Stimulated activated CD8-positive, alpha-beta memory T cell treated with anti-CD3 and anti-CD28 coated beads, Interleukin-7, amount 100 ng/mL, for 1 hour (primary cell): ENCODE measurements at places on chromosomes 2 and 18.

- DNase-seq: no peak
Measured at GRCh38 chr2:8296306-8296705, 385.6 kb upstream of the ID2 start.

- no peak for DNase-seq
Measured at GRCh38 chr2:215019085-215019484, 119.3 kb downstream of the ABCA12 start.

DNA sequence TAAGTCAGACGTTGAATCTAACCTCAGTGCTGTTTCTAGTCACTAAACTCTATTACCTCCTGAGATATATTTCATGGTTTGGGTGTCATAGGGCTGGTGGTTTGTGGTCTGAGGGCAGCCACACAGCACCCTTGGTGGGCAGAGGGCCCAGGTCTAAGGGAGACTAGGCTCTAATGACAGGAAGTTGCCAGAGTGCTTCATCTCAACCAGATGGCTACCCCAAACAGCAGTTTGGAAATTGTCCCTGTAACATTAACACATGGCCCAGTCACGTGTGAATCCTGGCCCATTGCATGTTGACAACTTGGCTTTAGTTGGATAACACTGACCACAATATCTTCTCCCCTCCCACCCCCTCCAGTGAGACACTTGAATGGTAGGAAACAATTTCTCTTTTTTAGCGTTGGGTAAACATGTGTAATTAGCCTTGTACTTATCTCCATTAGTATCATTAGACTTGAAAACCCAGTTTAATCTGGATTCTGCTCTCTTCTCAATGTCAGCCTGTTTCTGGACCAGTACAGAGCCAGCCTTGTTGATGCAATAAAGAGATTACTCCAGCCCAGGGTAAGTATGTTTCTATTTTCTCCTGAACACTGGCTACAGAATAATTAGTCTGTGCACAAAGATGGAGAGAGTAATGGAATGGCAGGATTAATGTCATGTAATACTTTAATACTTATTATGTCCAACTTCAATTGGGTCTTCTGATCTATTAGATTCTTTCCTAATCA, 187.8 kb upstream of the SIX3 start:
- no peak for DNase-seq

- DNase-seq: no peak
Measured at GRCh38 chr18:51234117-51235008, 36.9 kb upstream of the MEX3C start.

GRCh38 chr2:8699839-8700238, 18.0 kb downstream of the ID2 start:
- DNase-seq: no peak

GRCh38 chr2:25479761-25480160, 138.0 kb upstream of the DNMT3A start:
- DNase-seq: no peak

GRCh38 chr2:75703589-75704287, 7.0 kb downstream of the GCFC2 start:
- DNase-seq: no peak

DNA sequence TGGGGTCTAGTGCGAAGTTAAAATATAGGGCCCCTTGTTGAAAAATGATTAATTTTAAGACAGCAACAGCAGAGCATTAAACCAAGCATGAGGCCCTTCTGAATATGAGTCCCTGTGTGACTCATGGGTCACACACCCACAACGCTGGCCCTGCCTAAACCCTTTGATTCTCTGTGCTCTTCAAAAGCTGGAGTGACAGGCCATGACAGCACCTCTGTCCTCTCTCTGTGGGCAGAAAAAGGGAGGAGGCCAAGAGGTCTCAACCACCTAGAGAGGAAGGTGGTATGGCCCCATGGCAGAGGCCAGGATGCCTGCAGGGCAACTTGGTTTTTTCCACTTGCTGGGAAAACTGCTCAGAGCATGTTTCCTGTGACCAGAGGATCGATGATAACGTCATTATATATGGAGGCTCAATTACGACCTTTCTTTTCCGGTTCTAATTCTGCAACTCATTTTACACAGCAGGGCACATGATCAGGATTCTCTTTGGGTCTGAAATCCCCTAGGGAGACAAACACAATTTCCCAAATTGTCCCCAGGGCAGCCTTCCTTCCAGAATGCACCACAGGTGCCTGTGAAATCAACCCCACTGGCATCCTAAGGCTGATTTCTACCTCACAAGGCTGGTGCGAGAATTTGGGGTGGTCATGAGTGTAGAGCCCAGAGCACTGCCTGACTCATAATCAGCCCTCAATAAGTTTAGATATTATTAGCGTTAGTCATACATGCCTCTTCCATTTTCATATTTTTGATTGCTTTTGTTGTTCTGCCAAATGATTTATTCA, 102.0 kb upstream of the PPP1CB start:
- DNase-seq: no peak

DNA sequence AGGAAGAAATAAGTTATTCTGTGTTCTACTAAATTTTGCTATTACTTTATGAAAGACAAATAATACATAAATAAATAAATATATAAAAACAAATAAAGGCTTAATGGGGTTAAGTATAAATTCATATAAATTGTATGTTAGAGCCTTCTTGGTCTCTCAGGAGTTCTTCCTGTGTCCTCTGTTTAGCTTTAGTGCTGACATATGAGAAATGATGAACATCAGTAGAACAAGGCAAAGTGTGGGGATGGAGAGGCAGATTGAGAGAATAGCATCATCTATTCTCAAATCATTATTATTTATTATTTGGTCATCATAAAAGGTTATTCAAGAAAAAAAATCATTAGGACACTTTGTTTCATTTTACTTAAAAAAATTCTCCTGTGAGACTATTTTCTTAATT, 468.1 kb upstream of the CHST9 start:
- no peak for DNase-seq

- no peak for DNase-seq
Measured at GRCh38 chr18:70936160-70936559, 647.3 kb downstream of the SOCS6 start.

- no peak for DNase-seq
Measured at GRCh38 chr2:953975-954686, 3.5 kb downstream of the SNTG2 start.

DNA sequence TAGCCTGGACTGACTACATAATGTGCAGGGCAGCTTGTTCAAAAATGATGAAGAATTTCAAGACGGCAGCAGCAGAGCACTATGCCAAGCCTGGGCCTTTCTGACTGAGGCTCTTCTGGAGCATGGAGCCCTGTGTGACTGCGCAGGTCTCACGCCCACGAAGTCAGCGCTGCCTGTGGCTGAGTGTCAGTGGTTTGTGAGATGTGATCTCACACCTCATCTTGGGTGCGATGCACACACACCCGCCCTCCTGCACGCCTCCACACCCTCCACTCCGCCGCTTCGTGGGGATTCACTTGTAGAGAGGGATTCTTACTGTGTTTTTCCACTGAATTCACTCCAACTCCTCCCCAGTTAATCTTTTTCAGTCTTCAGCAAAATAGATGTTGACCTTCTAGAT, 103.9 kb downstream of the VIT start:
- peak; percentile 26 for DNase-seq

GRCh38 chr2:166764216-166764615, 124.1 kb upstream of the XIRP2 start:
- no peak for DNase-seq

DNA sequence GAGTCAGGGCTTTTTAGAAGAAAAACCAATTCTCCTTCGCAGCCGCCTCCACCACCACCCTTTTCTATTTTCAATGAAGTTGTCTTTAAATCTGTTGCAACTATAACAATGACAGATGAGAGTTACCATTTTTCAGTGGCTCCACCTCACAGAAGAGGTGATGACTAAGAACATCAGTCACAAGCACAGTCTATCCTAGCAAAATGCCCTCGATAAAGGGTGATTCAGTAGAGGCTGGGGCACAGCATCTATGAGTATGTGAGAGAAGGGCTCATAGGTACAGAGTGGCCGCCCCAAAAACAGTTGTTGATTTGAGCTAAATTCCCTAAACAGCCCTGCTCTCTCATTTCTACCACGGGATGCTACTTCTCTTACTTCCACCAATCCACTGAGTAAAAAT, 310.8 kb upstream of the MGAT5 start:
- no peak for DNase-seq

DNA sequence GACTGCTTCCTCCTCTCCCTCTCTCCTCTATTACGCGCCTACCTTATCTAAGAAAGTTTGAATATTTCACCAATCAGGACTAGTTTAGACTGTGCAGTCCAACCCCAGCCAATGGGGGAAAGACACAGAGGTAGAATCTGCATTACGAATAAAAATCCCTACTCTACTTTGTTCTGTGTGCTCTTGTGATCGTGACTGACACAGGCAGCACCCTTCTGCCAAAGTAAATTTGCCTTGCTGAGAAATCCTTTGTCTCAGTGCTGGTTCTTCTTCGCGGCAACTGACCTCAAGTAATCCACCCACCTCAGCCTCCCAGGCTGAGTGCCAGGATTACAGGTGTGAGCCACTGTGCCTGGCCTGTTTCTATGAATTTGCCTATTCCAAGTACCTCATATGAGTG, 8.6 kb upstream of the CDCA7 start:
- DNase-seq: no peak

DNA sequence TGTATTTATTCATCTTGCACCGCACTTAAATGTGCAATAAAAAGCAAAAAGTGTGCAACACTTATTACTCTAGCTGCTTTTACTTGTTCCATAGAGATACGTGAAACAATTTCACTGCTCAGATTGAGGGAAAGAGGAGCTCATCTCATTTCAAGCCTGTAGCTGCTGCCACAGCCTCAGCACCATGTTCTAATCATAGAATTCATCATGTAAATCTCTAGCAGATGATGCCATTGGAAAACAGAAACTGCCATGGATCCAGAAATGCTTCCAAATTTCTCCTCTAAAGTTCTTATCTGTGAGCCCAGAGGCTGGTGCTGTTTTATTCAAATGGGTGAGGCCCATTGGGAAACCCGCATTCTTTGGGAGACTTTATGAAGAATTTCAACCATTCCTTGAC, 2.0 kb downstream of the CDC42EP3 start:
- no peak for DNase-seq

GRCh38 chr18:57050310-57050949, 96.5 kb upstream of the BOD1L2 start:
- DNase-seq: no peak

DNA sequence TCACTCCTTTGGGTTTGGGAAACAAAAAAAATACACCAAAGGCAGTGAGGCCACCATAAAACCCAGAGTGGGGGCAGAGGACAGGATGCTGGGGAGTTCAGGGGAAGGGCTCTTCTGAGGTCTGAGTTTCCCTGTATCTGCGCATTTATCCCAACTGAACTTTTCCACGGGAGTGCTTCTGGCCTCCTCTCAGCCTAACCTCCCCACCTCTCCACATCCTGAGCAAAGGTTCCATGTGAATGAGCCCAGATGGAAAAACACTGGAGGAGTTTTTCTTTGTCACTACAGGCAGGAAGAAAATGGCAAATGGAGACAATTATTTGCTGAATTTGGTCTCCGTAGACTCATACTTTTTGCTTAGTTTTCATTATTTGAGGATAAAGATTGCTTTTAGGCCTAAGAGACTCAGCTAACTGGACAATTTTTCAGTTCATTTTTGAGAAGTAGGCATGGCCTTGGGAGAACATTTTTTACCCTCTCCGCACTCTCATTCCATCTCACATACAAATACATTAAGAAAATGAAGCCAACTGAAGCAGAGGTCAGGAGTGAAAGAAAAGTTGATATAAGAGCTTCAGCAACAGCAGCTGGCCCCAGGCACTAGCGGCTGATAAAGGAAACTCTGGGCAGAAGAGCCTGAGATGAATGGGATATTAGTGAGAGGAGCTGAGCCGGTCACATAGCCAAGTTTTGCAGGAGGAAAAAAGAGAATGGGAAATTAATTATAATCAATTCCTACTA, 82.6 kb upstream of the CYP1B1 start:
- DNase-seq: no peak

DNA sequence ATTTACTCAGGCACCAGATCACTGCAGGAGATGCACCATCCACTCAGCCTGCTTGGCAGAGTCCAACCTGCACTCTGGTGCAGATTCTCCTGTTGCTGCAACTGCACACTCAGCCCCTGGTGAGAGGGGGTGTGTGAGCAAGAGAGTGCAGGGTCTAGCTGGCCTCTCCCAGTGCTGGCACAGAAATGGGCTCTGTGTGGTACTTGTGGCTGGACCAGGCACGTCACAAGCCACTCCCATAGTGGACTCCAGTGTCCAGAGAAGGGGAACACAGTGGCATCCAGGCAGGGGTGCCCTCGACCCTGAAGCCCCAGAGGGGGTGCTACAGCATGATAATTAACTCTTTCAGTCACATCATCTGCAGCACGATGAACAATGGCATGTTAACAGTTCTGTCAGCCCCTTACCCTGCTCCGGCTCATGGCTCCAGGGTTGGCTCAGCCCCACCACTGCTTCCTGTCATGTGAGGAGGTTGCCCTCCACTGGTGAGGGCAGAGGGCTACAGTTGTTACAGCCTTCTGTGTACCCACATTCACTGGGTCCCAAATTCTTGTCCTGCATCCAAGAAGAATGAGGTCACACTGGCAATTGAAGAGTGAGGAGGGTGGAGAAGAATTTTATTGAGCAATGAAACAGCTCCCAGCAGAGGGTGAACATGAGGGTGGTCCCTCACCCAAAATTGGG, 135.7 kb downstream of the EVA1A start:
- no peak for DNase-seq

DNA sequence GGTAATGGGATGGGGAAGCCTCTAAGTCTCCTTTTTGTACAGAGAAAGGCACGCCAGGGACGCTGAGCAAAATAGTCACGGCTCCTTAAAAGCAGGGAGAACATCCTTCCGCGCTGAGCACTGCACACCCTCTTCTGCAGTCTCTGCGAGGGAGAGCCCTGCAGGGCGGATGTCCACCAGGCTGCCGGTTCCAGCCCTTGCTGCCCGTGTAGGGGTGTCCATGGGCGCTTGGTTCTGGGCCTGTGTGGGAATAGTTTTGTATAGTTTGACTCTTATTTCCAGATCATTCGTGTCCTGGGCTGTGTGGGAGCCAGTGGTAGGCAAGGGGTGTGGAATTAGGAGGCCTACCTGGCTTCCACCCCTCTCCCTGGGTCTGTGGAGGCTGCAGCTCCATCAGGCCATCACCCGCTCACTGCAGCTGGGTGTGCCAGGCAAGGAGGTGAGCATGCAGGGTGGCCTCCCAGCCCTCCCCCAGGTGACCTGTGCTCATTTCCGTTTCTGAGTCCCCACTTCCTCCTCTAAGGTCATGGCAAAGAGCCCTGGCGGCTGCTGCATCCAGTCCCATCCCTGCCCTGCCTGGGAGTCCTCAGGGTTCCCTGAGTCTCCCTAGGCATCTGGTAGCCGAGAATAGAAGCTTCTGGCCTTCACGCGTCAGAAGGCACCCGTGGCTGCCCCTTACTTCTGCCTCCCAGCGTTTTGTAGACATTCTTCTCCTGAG, 202.6 kb downstream of the LDLRAD4 start:
- no peak for DNase-seq

DNA sequence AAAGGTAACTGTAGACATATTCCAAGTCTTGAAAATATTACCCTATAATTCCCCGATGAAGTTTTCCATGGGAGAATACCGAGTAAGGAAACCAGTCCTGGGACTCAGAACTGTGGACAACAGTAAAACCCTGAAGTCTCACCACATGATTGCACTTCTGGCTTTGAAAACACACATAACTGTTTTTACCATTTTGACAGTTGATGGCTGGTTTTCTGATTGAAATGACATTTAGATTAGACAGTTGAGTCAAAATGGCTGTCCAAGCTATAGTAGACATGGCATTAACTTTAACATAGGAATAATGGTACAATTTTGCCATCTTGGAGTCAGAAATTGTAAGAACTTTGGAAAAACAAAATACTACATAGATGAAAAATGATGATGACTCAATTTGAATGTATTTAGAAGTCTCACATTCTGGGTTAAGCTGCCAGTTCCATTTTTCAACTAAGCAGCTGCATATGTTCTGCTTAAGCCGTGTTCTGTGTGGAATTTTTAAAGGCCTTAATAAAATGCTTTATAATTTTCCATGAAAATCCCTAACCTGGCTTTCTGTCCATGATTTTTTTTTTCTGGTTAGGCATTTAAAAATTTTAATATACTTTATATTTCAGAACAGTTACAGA, 38.3 kb upstream of the WIPF1 start:
- no peak for DNase-seq
